ENCODE measurements at places on chromosomes 3 and 15.

DNA sequence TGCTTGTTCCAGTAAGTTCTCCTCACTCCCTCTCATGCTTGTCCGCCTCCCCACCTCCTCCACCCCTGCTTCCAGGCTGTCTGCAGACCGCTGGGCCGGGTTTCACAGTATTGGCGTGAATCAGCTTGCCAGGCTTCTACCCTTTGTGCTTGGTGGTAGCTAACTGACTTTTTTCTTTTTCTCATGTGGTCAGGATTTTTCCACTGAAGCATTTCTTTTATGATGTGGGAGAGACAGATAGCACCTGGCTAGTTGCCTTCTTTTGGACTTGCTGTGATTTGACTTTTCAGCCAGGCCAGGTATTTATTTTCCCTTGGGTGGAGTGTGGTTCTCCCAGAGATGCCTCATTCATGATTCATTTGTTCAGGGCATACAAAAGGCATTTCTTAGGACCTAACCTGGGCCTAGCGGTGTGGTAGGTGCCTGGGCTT lies 60.6 kb downstream of the ST6GAL1 start:
- no peak for DNase-seq

DNA sequence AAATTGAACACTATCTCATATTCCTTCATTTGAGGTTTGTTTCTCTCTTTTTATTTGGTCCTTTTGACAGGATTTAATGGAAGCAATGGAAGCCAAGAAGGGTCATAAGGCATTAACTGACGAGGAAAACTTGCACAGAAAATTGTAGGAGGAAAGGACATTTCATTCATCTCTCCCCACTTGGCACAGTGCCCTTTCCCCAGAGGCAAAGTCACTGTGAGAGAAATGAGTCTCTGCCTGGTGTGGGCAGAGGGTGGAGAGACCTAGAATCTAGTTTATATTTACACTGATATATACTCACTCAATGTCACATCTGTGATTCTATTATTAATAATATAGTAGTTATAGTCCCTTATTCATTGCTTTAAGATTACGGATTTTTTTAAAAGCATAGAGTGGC lies 324.6 kb upstream of the IL12A start:
- no peak for DNase-seq

GRCh38 chr3:146589899-146590508 lies 15.1 kb downstream of the PLSCR5 start:
- DNase-seq = peak; percentile 43

DNA sequence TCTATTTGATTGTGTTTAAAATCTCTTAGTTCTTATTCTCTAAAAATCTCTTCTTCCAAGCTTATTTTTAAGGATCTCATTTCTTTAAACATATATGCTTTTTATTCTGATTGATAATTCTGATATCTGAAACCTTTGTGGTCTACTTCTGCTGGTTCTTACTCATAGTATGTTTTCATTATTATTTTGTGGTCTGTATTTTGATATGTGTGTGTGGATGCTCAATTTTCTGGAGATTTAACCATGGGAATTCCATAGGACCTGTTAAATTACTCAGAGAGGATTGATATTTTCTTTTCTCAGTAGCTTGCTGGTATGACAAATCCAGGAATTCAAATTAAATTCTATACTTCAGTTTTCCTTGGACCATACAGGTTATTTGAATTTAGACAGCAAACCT lies 14.7 kb upstream of the HHLA2 start:
- DNase-seq = no peak

DNA sequence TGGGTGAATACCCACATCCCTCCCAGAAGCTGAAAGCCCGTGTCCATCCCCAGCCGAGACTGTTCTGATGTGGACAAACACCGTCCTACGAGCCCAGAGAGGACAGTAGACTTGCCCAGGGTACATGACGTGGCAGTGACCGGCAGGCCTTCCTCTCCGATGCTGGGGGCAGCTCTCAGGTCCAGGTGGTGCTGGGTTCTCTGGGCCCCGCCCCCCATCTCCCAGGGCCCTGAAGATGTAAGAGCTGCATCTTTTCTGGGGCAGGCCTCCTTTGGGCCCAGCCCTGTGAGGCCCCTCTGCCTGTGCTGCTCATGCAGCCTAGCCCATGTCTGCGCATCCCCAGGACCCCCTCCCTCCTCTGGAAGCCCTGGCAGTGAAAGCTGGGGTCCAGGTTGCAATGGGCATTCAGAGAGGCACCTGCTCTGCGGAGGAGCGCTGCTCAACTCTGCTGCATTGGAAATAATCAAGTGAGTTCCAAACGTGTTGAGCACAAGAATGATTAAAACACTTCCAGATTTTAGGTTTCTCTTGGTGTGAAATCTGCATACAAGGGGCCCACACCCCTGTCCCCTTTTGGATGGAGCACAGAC lies 71.9 kb downstream of the FBLN2 start:
- DNase-seq = no peak

DNA sequence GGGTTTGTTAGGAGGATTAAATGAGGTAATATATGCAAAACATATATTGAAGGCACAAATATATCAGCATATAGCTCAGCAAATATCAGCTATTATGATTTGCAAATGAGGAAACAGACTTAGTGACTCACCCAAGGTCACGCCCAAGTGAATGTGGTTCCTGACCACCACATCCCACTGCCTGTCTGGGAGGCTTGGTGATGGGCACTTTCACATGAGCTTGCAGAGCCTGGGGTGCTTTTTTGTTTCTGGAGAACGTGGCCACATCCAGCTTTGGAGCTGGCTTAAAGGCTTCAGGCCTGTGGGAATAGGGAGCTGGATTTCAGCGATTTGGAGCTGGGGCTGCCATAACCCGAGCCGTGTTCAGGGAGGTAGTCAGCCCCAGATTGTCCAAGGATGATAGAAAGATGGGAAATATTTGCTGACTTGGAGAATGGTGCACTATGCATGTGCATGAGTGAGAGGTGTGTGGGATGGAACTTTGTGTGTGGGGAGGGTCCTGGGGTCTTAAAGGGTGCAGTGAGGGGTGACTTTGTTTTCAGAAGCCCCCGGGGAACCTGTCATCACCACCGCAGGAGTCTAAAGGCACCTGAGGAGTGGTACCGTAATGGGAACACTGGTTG lies 12.0 kb upstream of the FGD5 start:
- DNase-seq = no peak

- no peak for DNase-seq
Observed at GRCh38 chr3:81216192-81216591, 545.3 kb downstream of the GBE1 start.

- no peak for DNase-seq
Observed at GRCh38 chr3:38085943-38086324, 46.9 kb downstream of the DLEC1 start.

GRCh38 chr3:123194552-123194951 lies 7.2 kb upstream of the SEC22A start:
- no peak for DNase-seq

GRCh38 chr3:9331171-9331570 lies 31.7 kb upstream of the THUMPD3 start:
- DNase-seq = no peak

DNA sequence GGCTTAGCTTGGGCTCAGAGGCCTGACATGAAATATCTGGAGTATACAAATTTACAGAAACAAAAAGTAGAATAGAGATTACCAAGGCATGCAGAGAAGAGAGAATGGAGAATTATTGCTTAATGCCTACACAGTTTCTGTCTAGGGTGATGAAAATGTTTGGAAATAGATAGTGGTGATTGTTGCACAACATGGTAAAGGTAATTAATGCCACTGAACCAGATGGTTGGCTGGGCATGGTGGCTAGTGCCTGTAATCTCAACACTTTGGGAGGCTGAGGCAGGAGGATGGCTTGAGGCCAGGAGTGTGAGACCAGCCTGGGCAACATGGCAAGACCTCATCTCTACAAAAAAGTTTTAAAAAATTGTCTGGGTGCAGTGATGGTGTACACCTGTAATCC lies 46.6 kb upstream of the OSBPL11 start:
- DNase-seq = no peak

DNA sequence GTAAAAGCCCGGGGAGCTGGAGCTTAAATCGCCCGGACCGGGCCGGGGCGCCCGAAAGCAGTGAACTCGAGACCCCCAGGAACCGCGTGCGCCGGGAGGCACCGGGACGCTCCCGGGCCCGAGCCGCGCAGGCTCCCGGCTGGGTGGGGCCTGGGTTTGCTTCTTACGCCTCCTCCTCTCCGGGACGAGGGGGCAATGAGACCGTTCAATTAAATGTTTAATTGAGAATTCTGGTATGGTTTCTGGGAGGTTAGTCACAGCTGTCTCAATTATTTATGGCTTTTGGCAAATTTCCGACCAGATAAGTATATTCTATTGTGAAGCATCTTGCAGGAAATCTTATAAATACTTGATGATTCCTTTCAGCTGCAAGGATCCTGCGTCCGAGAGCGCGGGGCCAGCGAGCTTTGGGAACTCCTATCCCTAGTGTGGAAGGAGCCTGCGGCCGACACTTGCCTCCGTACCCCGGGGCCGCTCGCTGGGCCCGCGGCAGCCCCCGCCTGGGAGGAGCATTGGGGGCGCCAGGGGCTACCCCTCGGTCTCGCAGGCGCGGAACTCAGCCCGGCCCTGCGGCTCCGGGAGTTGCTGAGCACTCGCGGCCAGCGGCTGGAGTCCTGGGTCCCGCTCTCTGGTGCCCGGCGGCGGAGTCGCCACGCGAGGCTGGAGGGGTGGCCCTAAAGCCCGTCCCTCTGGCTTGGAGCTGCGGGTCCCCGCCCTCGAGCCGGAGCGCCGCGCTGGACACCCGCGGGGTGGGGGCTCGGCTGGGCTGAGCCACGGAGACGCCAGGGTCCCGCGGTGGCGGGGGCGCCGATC lies 10.3 kb downstream of the ISL2 start:
- no peak for DNase-seq

DNA sequence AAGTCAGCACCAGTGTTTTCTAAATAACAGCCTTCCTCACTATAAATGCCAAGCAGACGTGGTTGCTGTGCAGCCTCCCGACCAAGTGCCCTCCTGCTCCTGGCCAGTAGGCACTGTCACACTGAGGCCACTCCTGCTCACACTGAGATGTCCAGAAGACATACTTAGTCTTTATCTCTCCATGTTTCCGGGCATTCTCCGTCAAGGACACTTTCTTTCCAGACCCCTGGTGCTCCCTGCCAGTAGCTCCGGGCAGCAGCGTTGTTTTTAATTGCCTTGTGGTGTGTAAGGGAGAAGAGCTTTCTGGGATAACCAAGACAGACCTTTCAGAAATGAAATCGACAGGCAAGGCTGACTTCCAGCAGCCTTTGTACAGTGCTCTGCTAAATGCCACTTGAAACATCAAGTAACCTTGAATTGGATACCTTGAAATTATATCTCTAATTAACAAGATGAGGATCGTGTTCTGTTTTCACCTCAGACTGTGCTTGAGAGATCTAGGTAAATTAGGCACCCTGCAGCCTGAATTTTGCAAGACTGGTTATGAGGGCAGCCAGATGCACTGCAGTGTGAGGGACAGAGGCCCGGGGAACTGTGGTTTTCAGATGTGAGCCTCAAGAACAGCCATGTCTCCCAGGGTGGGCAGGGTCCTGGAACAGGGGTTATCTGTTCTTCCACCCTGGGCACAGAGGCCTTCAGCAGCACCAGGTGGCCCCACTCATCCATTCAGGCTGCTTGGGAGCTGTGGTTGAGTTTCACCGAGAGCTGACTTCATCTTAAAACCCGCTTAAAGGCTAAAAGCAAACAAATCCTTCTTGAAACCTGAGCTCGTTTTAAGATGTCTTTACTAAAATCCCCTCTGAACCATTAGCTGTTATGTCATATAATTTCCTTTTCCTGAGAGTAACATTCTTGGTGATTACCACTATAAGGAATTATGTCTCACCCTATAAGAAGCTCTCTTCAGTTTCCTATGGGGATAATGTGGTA lies 105.5 kb upstream of the IL12A start:
- DNase-seq = no peak

DNA sequence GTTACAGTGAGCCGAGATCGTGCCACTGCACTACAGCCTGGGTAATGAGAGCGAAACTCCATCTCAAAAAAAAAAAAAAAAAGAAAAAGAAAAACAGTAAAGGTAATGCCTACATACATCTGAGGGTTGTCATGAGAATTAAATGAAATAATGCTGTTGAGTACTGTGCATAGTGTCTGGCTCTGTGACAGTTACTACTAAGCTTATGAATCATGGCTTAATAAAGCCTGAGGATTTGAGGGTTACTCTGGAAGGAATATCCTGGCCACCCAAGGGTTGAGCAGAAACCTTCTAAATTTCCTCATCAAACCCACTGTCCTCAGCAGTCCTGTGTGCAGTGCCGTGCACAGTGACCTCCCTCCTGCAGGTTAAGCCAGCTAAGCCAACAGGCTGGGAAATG lies 26.8 kb upstream of the ELP6 start:
- no peak for DNase-seq

GRCh38 chr15:74191798-74192197 lies 10.8 kb downstream of the STRA6 start:
- no peak for DNase-seq

DNA sequence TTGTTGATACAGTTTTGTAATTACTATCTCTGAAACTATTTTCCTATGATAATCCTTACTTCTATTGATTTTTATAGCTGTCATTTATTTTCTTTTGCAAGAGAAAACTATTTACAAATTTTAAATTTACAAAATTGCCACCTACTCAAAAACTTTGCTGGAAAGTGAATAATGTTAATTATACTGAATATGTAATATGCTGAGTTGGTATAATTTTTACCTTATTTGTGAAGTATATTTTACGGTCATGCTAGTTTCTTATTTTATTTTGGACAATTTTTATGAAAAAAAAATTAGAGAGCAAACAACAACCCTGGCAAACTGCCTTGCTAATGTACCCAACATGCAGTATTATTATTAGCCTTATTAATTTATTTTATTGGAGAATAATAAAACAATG lies 2.9 kb downstream of the KCNH8 start:
- DNase-seq = no peak

GRCh38 chr3:113594066-113594465 lies 61.7 kb downstream of the SIDT1 start:
- no peak for DNase-seq

DNA sequence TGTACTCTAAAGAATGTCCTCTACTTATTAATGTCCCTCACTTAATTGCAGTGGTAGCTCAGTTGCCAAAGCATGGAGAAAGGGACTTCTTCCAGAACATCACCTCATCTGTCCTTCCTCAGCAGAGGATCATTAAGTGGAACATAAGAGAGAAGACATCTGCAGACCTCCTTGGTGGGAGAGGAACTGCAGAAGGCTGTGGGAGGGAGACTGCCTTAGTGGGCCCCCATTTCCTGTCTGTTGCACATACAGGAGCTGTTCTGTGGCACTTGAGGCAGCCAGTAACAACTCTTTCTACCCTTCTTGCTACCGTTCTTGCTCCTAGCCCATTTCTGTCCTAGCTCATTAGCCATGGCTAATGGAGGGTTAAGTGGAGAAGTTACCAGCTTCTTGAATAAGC lies 33.6 kb downstream of the HPS3 start:
- DNase-seq = no peak

GRCh38 chr3:123597561-123597960 lies 12.7 kb upstream of the HACD2 start:
- no peak for DNase-seq

- DNase-seq = no peak
Observed at GRCh38 chr3:172713316-172713715, 2.4 kb upstream of the NCEH1 start.

GRCh38 chr3:44338828-44339127 lies 212 bp downstream of the TCAIM start:
- DNase-seq = no peak
